NCI-H187 (cell line): ENCODE measurements at places on chromosomes 2 and 18.

DNA sequence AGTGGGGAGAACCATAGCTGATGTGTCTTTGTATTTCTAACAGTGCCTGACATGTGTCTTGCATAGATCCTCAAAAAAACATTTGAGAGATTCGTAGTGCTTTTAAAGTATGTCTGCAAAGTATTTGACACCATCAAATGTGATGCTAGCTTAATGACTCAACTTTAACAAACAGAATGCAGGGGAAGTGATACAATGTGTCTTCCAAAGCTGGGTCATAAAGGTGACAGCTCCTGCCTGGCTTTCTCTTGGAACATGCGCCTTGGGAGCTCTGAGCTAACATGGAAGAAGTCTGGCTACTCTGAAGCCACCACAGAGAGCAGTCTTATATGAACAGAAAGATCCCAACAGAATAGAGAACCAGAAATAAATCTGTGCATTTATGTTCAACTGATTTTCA, 78.2 kb downstream of the C1D start:
- DNase-seq = no peak

DNA sequence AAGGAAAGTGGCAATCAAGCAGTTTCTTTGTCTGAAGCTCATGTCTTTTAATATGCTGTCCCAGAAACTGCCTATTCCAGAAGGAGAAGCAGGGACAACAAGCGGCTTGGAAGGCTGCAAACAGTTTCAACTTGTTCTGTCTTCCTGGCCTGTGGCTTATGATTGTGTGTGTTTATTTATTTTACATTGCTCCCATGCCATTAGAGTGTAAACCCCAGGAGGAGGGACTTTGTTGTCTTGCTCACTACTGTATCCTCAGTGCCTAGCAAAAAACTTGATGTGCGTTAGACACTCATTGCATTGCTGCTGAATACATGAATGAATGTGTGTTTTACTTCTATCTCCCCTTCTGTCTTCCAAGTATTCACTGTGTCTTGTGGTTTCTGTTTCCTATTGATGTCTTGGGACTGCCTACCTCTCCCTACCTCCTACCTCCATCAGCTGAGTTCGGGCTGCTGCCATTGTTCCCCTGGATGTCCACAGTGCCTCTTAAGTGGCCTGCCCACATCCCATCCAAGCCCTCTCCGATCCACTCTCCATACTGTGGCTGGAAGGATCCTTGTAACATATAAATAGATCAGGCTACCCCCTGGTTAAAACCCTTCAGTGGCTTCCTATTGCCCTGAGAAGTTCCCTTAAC, 261.4 kb downstream of the DYSF start:
- no peak for DNase-seq

GRCh38 chr2:190335225-190335559, 8.2 kb upstream of the INPP1 start:
- no peak for DNase-seq

DNA sequence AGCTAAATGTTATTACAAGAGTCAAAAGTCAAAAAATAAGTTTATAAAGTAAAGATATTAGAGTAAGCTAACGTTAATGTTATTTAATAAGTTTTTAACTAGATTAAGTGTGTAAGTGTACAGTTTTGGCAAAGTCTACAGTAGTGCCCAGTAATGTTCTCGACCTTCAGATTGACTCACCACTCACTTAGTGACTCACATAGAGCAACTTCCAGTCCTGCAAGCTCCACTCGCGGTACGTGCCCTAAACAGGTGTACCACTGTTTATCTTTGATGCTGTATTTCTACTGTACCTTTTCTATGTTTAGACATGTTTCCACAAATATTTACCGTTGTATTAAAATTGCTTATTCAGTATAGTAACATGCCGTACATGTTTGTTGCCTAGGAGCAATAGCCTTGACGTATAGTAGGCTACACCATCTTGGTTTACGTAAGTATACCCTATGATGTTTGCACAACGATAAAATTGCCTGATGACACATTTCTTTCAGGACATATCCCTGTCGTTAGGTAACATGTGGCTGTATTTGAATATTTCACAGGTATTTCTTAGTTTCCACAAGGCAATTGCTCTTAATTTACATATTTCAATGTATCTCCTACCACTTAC, 1641.9 kb upstream of the PIK3C3 start:
- DNase-seq = no peak

- DNase-seq = no peak
These were observed 89.1 kb downstream of the AKAIN1 start for GRCh38 chr18:5107988-5108387.

- DNase-seq = no peak
These were observed 2.4 kb upstream of the PMAIP1 start for GRCh38 chr18:59897321-59897954.

GRCh38 chr2:56049233-56049845, 125.8 kb upstream of the EFEMP1 start:
- peak; percentile 82 for DNase-seq

- DNase-seq = no peak
These were observed 214.2 kb downstream of the TNS1 start for GRCh38 chr2:217788669-217789002.

- DNase-seq = no peak
These were observed 205.0 kb downstream of the DLGAP1 start for GRCh38 chr18:4250141-4250540.

GRCh38 chr2:24019729-24020128, 9.8 kb downstream of the MFSD2B start:
- DNase-seq = no peak

GRCh38 chr18:27695052-27695451, 481.9 kb downstream of the CDH2 start:
- DNase-seq = no peak

DNA sequence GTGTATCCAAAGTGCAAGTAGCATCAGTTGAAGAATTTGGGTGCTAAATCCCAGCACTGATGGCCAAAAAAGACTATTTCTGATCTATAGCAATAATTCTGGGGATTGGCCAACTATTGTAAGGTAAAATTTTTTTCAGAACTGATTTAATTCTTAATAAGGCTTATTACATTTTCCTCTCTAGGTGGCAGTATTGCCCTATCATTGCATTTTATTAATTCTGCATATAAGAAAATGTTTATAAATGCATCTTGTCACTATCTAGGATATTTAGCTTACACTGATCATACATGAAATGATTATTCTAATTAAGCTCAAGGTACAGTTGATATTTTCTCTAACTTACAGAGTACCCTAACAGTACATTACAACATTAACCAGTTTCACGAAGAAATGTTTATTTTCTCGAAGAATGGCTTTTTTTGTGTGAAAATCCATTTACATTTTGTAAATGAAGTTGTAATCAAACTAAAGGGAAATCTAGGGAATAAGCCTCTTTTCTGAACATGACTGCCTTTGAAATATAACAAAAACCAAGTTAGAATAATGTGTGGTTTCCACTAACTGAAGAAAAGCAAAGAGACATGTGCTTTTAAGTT, 11.0 kb downstream of the TTN start:
- DNase-seq = no peak

DNA sequence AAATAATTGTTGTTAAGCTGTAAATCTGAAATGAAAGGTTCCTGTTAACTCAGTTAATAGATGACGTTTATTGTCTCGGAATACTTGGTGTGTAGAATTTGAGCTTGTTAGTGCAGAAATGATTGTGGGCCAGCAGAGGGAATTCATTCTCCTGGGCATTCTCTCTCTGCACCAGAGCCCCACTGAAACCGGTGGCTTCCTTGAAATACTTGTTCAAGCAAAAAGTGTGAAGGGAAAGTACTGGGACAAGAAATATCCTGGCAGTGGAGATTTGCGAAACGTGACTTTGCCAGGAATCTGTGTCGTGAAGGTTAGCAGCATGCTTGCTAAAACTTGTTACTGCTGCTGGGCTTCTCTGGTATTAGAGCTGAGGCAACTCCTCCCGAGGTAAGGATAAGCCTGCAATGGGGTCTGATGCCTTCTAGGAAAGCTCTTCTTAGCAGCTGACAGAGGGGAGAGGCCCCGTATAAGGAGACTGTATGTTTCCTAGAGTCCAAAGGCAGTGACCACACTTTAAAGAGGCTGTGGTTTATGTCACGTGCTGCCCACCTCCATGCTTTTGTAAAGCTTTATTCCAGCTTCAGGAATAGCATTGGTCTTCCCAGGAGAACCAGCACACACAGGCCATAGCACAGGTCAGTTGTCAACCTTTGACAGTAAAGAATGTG, 2.0 kb downstream of the ITGA6 start:
- no peak for DNase-seq

DNA sequence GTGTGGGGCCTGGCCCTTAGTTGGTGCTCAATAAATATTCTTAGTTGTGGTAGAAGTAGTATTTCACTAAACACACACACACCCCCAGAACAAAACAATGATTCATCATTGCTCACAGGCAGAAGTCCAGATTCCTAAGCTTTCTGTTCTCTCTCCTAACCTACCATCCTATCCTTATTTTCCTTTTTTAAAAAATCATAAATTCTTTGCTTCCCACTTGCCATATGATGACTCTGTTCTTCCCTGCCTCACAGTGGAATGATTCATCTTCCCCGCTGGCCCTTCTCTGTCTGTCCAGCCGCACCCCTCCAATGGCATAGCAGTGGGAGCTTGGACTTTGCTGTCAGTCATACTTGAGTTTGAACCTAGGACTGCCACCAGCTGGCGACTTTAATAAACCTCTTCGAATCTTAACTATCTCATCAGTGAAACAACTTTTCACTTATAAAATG, 5.2 kb downstream of the EML6 start:
- DNase-seq = no peak

DNA sequence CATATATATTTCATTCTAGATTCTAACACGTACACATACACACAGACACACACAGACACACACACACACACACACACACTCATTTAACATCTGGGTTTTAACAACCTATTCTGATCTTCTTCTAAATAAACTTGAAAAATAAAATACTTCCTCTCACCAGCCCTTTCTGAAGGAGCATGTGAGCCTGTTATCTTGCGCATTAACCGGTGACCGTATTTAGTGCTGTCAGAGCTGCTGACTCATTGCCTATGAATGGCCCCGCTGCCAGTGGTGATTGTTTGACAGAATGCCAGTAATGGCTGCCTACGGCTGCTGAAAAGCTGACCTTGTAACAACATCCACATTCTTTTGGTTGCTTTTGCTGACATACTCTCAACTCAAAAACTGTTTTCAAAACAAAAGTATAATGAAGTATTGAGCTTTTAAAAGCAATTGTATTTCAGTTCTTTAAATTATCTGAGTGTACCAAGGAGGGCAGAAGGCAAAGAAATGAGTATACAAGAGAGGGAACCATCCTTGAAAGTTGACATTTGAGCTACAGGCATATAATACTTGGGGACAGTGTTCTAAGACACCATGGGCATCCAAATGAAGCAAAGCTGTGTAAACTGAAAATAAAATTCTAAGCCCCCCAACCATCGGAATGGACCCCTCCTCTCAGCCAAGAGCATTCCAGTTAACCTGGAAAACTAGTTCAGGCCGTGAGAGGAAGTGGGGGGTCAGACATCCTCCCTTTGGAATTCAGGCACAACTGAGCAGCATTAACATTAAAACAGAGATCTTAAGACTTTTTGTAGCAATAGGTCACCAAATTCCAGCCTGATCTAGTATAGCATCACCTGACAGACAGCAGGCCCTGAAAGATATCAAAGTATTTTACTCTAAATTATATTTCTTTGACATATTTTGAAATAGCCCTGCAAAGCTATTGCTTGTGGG, 50.2 kb upstream of the DTNA start:
- no peak for DNase-seq

GRCh38 chr2:26177122-26177521, 4.2 kb downstream of the GAREM2 start:
- no peak for DNase-seq

DNA sequence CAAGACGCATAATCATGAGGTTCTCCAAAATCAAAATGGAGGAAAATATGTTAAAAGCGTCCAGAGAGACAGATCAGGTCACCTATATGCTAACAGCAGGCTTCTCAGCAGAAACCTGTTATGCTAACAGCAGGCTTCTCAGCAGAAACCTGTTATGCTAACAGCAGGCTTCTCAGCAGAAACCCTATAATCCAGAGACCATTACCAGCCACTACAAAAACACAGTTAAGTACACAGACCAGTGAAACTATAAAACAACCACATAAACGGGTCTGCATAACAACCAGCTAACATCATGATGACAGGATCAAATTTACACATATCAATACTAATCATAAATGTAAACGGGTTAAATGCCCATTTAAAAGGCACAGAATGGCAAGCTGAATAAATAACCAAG, 1548.4 kb upstream of the TMEFF2 start:
- no peak for DNase-seq

DNA sequence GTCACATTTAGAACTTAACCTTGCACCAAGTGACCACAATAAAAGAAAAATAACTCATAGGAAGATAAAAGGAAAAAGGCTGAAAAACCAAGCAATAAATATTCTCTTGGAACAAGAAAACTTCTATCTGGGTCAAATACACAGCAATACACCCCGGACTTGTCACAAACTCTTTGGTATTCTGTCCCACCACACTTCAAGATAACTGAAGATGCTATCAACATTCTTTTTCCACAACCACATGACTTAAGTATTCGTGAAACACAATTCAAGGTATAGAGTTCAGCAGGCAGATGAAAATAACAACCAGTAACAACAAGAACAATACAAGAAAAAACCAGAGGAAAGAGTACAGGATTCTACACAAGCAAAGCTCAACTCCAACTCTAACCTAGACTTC, 18.0 kb downstream of the MBD2 start:
- no peak for DNase-seq

DNA sequence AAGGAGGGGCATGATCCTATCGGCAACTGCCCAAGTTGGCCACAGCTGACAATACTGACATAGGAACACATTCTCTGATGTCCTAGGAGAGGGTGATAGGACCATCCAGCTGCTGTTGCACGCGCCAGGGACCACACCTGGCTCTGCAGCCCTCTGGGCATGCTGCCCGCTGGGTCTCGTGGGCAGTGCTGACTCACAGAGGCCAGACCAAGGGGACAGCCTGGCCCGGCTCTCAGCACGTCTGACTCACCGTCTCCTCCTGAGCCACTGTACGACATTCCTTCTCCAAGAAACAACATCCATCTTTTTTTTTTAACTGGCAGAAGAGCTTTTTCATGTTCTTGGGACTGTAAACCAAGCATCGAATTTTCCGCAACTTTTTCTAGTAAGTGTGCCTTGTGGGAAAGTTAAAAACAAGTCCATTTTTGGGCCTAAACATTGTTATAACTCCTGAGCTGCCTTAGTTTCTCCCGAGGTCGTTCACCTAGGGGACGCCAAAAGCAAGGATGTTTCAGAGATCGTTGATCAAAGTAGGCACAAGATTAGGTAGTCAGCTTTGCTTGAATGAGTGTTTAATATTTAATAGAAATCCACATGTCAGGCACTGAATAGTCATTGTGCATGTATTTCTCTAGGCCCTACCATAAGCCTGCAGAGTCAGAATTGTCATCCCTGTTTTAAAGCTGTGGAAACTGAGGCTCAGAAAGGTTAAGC, 100.3 kb downstream of the TTC32 start:
- no peak for DNase-seq

- no peak for DNase-seq
These were observed 26.4 kb upstream of the GALR1 start for GRCh38 chr18:77223221-77223639.

- no peak for DNase-seq
These were observed 27.3 kb upstream of the GREB1 start for GRCh38 chr2:11506611-11506969.
